Kidney (tissue), 22 donors: ENCODE measurements at places on chromosomes 6 and 20.

DNA sequence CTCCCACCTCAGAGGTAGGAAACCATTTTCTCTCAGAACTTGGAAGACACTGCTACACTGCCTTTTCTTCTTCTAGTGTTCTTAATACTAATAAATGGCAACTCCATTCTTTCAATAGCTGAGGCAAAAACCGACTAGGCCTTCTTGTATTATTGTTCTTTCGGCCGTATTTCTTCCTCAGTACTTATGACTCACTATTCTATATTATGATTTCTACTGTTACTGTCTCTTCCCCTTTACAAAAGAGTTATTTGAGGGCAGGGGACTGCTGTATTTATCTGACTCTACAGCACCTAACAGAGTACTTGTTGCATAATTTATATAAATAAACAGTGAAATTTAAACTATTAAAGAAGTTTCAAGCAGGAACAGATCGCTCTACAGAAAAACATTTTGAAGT, 3.1 kb downstream of the DNAAF9 start:
- DNase-seq = no peak

GRCh38 chr6:42366011-42366705, 85.6 kb downstream of the TRERF1 start:
- no peak for DNase-seq

- no peak for DNase-seq
Observed at GRCh38 chr6:10193321-10193720, 221.6 kb downstream of the TFAP2A start.

DNA sequence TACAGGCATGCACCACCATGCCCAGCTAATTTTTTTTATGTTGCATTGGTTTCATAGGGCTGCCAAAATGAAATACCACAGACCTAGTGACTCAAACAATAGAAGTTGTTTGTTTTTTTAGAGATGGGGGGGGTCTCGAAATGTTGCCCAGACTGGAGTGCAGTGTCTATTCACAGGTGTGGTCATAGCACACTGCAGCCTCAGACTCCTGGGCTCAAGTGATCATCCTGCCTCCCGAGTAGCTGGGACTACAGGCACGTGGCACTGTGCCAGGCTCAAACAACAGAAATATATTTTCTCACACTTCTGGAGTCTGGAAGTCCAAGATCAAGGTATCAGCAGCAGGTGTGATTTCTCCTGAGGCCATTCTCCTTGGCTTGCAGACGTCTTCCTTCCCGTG, 6.6 kb upstream of the SLC16A10 start:
- DNase-seq = no peak

DNA sequence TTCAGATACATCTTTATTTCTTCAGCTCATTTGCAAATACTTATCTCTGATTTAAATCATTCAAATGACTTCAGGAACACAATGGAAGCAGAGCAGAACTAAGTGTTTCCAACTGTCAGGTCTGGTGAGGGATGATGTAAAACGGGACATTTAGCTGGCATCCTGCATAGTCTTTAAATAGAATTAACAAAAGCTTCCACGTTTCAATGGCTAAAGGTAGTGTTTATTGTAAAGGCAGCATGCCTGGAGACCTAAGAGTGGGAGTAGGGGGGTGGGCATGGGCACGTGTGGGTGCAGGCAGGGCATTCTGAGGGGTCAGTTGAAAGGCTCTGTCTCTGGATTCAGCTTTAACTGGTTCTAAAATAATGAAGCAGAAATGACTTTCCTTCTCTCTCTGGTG, 174.9 kb downstream of the PLCB1 start:
- DNase-seq = no peak

- no peak for DNase-seq
Observed at GRCh38 chr6:158047127-158047518, 65.5 kb downstream of the SYNJ2 start.

DNA sequence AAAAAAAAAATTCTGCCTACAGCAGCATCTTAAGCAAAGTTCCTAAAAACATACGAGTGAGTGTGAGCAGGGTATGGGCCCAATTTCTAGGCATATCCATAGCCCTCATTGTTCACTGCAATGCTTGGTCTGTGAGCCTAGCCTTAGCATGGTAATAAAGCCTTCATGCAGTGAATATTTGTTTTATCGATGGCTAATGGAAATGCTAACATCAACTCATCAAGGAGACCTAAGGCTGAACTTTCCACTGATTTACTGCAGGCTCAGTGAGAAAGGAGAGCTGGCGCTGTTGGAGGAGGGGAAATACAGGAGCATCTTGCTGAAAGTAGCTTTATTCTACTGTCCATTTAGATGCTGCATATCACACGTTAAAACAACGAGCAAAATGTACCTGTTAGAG, 139.6 kb upstream of the DTNBP1 start:
- DNase-seq = no peak

GRCh38 chr20:4051413-4052138, 36.2 kb upstream of the RNF24 start:
- peak; percentile 60 for DNase-seq

GRCh38 chr20:37905671-37906613, 3.0 kb downstream of the VSTM2L start:
- DNase-seq = no peak

DNA sequence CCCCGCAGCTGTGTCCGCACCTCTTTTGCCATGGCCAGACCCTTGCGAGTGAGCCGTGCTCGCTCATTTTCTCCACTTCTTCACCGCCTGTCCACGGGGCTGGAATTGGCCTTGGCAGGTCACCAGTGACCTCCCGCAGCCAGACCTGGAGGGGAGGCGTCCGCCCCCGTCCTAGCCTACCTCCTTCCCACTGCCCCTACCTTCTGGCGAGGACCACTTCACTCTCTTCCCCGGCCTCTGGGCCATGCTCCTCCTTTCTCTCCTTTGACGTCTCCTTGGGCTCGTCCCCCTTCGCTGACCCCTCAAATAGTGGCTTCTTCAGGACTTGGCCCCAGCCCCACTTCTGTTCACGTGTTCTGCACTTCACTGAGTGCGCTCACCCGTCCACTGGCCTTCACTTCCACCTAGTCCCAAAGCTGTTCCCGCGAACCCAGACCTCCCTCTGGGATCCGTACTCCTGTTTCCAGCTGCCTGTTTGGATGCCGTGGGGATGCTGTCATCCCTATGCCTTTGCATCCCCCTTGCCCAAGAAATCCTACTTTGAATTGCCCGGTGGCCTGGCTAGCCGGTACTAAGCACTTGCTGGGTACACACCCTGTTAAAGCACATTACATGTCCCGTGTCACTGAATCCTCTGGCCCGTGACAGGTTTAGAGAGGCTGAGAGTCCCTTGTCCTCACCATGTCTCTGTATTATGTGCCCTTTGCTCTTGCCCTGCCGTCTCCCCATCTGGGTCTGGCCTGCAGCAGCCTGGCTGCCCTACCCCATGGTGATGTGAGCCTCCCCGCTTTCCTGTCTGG, 33.0 kb downstream of the SPATA2 start:
- no peak for DNase-seq

- DNase-seq = no peak
Observed at GRCh38 chr6:27433714-27434113, 39.2 kb downstream of the ZNF184 start.

GRCh38 chr6:20302702-20303251, 90.5 kb upstream of the MBOAT1 start:
- no peak for DNase-seq
